ENCODE measurements at places on chromosomes 3 and 15. TPM values are rescaled to one million over a fixed set of nuclear protein-coding genes. Genes with fewer than 3 reads are reported as not detected.
A peak's percentile ranks its signal among the peaks of the same experiment; 100 is the strongest.

DNA sequence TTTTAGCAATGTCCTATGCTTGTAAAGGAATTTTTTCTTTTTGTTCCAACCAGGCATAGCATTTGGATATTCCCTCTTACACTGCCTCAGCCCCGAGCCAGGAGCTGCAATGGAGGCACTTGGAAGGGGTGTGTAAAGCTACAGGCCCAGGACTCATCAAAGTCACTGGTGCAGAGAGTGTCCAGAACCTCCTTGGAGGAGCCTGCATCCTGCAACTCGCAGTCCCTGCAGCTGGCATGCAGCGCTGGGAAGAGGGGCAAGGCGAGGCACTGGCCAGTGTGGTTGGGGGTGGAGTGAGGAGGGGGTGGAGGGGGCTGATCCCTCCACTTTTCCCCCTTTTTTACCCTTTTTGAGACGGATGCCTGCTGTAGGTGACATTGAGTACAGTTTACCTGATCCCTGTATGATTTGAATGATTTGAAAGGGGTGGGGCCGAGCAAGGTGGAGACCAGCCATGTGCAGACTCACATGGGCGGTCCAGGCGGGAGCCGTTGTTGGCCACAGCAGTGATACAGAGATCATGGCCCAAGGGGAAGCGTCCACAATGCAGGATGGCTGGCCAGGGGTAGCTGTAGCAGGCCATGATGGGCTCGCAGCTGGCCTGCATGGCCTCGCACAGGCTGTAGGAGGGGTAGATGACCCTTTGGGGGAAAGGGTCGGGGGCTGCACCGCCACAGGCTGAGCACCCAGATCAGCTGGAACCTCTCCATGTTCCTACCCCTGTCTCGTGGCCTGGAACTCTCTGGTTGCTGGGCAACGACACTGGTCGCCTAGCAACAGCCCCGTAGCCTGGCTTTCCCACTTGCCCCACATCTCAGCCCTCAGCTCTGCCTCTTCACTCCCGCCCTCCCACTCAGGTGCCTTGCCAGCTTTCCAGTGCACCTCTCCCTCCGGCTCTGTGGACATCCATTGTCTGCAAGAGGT lies 7.9 kb downstream of the P4HTM start:
- no peak for DNase-seq

GRCh38 chr15:29822684-29823459 lies 604 bp upstream of the TJP1 start:
- DNase-seq: peak; percentile 83

GRCh38 chr3:69321301-69322157 lies 64.4 kb downstream of the FRMD4B start:
- DNase-seq: no peak

DNA sequence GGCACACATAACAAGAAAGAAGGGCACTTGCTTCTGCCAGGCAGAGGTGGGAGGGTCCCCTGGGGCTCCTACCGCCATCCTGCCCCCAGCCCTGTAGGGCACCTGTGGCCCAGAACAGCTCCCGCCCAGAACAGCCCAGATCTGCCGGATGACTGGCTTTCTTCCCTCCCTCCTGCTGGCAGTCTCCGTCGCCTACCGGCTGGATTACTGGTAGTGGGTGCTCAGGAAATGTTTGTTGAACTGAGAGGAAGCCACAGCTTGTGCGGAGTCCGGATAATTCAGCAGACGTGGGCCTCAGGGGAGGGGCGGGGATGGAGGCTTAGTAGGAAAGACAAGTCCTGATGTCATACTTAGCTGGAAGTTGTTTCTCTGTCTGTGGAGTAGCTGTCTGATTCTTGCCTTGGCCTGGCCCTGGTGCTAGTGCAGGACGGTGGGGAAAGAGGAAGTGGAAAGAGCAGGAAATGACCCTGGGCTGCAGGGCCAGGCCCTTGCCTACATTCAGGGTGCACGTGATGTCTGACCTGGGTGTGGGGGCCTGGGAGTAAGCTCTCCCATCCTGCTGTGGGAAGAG lies 6.7 kb downstream of the CCDC9B start:
- peak; percentile 86 for DNase-seq

DNA sequence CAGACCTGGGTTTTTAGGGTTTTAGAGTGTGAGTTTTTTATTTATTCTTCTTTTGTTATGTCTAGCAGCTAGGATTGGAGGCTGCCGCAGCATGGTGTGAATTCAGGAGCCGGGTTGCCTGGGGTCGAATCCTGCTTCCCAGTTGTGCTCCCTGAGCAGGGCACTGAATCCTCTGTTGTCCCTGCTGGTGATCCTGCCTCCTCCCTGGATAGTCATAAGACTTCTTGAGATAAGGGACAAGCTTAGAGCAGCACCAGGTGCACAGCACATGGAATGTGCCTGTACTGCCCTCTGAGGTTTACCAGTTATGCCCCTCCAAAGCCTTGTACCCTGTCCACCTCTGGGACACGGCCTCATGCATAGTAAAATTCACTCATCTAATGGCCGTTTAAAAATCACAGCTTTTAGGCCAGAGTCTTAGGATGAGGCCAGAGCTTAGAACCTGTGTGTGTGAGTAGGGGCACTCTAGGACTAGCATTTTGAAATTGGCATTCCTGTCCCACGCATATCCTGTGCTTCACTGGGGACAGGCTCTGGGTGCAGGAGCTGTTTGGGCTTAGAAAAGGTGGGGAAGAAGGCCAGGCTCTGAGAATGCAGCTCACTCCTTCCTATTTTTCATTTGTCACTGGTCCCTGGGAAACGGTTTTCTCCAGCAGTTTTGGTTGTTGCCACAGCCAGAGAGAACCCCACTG lies 47.7 kb downstream of the CHCHD6 start:
- no peak for DNase-seq

- DNase-seq: peak; percentile 33
Observed at GRCh38 chr3:146222204-146223046, 28.5 kb downstream of the PLSCR4 start.

- DNase-seq: no peak
Observed at GRCh38 chr15:93493172-93493571, 404.2 kb upstream of the RGMA start.

DNA sequence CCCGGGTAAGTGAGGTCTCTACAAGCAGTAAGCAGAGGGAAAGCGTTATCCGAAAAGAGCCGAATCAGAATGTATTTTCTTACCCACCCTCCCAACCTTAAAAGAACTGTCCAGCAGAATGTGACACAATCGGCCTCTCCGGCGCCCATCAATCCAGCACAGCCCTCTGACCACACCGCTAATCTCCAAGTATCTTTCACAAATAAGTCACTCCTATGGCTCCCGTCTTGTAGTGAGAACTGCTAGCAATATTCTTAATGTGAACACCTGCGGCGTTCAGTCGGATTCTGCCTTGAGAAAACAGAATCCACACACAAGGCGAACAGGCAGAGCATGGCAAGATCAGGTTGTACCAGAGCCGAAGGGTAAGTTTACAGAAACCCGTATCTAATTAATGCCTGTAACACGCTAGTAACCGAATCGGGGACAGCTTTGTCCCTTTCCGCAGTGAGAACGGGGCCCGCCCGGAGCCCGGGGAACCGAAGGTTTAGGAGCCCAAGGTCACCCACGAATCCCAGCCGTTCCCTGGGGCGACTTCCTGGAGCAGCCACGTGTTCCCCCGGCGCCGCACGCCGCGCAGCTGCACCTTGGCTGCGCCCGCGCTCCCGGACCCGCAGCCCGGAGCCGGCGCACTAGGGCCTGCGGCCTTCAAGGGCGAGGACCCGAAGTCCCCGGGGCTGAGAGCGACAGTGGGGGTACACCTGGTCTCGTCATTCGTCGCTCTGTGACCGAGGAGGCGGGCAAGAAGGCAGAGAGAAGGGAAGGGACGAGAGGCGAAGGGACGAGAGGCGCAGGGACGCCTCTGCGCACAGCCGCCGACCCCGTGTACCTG lies 672 bp downstream of the TFRC start:
- peak; percentile 38 for DNase-seq

GRCh38 chr15:33742800-33743199 lies 225.5 kb upstream of the CHRM5 start:
- no peak for DNase-seq

DNA sequence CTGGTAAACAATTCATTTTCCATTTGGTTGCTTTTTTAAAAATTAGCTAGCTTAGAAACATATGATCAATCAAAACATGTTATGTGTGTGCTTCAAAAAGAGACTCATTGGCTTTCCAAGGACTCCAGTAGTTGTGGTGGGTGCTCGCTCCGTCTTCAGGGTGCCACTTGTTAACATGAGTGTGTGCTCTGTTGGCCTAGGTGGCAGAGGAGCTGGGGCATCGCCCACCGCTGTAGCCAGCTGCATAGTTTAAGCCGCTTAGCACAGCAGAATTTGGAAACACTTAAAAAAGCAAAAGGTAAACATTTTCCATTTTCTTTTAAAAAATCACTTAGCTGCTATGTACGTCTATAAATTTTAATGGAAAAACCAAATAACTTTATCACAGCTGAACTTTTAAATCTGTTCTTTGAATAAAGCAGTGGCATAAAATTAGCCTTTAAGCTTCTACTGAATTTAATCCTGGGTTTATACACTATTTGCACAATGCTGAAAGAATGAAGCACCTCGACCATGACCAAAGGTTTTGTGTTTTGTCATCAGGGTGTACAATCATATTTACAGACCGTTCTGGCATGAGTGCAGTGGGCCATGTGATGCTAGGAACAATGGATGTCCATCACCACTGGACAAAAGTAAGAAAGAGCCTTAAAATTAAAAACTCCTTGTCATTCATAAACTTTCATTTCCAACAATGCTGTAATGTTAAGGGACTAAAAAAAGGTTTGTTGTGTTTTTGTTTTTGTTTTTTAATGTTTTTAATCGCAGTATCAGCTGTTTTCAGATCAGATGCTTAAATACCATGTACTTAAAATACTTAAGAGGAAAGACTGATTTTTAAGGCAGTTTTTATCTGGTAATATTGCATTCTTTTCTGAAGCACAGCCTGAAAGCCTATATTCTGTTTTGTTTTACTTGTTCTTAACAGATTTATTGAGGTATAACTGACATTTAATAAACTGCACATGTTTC lies 57.9 kb downstream of the TCAIM start:
- DNase-seq: no peak

HYKK gene
- 5.6 TPM for total RNA-seq

AMOTL2 gene
- 162 TPM for total RNA-seq

SST gene
- not detected for total RNA-seq
